ENCODE measurements at places on chromosomes 7 and 10.

DNA sequence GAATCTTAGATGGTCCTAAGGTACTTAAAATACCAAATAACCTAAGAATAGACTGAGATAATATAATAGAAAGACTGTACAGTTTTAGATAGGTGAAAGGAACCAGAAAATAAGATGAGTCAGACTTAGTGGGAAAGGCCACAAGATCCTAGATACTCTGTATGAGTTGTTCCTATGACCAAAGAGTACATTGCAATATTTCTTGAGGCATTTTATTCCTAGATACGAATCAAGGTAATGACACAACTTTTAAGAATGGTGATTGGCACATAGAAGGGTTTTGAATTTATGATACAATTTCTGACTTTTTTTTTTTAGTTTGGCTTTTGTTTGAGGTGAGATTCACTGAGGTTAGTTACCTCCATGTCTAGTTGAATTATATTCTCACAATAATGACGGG lies 30.2 kb downstream of the MGAM start:
- DNase-seq = no peak

DNA sequence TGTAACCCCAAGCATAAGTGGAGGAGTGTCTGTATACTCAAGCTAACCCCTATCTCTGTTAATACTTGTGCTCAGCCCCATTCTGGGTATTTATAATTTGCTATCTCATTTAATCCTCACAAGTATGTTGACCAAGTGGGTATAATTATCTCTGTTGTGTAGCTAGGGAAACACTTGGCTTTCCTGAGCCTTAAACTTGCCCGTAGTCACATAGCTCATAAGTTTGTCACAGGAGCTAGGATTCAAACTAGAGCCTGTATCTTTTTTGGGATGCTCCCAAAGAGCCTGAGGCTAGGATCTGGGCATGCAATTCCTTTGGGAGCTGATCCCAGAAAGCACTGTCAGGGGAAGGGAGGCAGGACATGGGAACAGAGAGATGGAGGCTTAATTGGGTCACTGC lies 377.4 kb downstream of the GALNT17 start:
- no peak for DNase-seq

- DNase-seq = no peak
Measured at GRCh38 chr10:124068929-124069328, 24.5 kb downstream of the CHST15 start.

DNA sequence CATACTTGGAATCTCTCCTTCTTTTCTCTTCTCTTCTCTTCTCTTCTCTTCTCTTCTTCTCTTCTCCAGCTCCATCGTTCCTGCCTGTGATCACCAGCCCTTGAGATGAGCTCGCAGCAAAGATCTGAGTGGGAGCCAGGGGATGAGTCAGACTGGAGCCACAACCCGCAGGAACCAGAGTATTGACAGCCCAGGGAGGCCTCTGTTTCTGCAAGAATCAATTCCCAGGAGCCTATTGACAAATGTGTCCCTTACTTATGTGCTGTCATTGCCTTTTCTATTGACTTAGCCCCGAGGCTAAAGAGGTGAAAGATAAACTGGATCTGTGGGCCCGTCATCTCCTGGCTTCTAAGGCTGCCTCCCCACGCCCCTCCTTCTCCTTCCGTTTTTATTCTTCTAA lies 13.1 kb upstream of the HABP2 start:
- DNase-seq = no peak

GRCh38 chr7:105621617-105622016 lies 40.3 kb upstream of the EFCAB10 start:
- no peak for DNase-seq

- no peak for DNase-seq
Measured at GRCh38 chr7:92644406-92645113, 54.4 kb upstream of the FAM133B start.

DNA sequence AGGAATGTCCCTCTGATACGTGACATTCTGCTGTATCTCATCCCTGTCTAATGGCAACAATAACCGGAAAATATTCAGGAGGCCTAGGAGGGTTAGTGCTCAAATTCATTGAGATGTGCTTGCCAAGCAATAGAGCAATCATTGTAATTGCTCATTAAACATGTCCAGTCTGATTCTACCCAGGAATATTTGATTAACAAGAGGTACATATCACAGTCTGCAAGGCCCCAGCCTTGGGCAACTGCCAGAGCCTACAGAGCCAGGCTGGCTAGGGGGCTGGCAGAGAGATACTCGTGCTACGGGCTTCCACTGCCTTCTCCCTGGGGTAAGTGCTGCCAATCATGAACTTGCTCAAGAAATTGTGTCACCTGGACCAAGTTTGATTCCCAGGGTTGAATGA lies 99.1 kb downstream of the ALOX5 start:
- no peak for DNase-seq

DNA sequence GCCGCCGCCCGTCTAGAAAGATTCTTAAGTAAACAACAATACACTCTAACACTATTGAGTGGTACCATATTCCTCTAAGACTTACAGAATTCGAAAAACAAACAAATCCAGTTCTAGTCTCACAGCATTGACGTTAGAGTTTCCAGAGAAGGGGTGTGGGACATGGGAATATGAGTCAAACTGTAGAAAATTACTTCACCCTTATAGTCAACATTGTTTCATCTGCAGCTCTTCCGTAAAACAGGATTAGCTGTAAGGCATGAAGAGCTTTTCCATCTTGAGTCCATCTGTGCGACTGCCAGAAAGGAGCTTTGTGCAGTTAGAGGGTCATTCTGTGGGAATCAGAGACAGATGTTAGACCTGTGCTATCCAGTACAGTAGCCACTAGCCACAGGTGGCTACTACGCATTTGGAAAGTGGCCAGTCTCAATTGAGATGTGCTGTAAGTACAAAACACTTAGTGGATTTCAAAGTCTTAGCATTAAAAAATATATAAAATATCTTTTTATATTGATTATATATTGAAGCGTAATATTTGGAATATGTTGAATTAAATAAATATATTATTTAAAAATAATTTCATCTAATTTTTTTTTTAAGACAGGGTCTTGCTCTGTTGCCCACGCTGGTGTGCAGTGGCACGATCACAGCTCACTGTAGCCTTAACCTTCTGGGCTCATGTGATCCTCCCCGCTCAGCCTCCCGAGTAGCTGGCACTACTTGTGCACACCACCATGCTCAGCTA lies 79.8 kb upstream of the MPP7 start:
- no peak for DNase-seq

DNA sequence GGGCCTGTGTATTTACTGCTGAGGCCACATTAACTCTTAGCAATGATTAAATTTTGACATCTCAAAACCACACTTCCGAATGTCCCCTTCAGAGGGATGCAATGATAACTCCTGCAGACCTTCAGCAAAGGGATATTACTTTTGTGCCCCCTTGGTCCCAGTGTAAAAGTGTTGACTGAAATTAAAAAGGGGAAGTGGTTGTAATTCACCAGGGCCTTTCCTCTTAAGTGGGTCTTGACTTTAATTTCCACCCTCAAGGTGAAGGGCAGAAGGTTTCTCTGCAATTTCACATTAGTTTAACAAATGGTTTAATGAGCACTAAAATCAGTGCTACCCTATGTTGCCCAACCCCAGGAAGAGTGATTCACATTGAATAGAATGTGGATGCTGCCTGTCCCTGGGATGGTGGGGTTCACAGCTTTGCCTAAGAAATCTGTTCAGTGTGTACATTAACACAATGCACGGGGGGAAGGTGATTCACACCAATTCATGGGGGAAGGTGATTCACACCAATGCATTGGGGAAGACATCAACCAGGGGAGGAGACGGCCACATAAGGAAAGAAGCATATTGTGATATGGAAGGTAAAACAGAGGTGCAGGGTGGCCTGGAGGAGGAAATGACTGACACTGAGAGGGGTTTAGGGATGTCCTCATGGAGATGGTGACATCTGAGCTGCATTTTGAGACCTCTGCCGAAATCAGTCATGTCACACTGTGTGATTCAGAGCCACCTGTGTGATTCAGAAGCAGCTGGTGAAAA lies 19.4 kb upstream of the TNS3 start:
- no peak for DNase-seq

GRCh38 chr10:68938117-68938516 lies 17.9 kb upstream of the DDX21 start:
- DNase-seq = no peak

DNA sequence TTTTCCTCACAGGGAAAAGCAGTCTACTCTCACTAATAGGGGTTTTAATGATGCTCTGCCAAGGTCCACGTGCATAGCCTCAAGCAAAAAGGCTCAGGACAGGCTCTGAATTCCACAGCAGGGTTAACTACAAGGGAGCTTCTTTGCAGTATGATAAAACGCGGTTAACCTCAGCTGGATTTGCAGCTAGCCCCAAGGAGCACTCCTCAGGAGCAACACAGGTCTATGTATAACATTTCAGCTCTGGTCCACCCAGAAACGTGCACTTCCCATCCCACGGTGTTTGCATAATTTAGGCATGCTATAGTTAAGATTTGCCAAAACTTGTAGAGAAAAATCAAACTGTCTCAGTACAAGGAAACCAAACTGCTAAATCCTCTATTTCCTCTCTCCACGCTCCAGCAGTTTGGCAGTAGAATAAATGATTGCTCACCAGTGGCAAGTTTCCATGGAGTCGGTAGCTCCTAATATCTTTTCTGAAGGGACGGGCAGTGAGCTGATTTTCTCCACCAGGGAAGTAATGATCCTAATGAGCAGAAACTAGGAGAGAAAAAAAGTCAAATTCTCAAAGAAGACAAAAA lies 13.1 kb upstream of the ASB4 start:
- no peak for DNase-seq

- DNase-seq = no peak
Measured at GRCh38 chr10:101932183-101932582, 88.6 kb upstream of the KCNIP2 start.
